ENCODE measurements at places on chromosomes 2 and 18.

DNA sequence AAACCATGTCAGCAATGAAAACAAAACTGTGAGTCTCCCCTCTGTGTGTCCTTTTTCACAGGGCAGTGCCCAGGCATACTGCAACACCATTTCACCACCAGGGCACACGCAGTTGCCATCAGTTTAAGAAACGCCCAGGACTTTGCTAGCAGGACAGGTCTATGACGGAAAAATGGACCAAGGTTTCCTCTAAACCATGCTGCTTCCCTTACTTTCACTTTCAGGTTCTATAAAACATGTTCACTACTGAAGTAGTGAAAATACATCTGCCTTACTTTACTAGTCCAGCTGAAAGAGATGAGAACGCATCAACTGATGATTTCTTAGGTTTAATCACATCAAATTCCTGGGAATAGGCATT lies 110.5 kb downstream of the TCF4 start:
- DNase-seq = no peak

DNA sequence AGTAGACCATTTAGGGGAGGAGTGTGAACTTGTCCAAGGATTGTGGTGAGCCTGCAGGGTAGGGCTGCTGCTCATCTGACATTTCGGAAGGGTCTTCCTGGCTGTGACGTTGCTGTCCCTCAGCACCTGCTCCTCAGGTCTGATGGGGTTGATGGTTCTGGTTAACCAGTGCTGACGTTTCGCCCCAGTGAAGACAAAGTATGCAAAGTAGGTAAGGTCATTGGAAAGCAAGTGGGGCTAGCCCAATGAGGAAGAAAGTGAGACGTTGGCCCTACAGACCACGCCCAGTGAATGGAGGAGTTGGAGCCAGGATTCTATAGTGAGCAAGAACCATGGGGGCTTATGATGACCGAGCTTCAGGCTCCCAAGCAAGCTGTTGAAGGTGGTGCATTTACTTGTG lies 33.4 kb upstream of the ZNF396 start:
- no peak for DNase-seq

DNA sequence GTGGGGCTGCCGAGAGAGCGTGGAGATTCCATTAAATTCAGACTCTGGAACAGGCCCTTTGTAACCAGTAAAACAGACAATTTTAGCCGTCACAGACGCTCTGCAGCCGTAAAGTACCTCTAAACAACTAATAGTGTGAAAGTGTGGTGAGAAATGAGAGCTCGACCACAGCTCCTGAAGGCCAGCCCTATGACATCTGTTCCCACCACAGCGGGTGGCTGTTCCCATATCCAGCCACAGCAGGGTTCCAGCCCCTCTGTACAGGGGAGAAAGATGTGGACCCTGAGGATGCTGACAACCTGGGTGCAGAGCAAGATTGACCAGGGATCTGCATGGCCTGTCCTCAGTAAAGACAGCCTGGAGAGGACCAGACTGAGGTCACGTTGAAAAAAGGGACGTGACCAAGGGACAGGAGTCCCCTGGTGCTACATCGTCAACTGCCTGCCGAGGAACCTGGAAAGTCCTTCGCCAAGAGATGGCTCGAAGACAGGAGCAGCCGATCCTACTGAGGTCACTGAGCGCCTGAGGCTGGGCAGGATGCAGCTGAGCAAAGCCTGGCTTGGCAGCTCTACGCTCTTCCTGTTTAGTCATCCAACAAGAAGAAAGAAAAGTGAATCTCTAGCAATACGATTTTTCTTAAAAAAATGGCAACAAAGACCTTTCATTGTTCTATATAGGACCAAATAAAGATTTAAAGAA lies 831.7 kb downstream of the RNF144A start:
- no peak for DNase-seq

GRCh38 chr18:56509656-56510055 lies 128.7 kb downstream of the TXNL1 start:
- no peak for DNase-seq

GRCh38 chr2:149047118-149047517 lies 8.6 kb downstream of the LYPD6B start:
- no peak for DNase-seq

DNA sequence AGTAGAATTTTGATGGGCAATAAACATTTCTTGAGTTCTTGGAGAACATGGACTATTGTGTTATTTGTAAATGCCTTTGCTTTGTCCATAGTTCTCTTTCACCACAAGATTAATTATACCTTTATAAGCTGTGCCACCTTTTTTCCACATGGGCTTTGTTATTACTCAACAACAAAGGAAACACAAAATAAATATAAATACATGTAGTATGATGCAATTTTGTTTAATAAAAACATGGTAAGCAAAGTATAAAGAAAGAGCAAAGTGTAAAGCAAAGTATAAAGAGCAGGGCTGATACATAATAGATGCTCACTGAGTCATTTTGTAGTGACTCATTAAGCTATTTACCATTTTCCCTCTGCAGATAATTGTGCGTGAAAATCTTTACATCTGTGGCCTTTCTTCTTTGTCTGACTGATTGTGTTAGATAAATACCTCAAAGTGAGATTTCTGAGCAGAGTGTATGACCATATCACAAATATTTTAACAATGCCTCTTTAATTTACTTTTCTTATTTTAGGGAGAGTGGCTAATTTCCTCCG lies 80.9 kb downstream of the CERS6 start:
- DNase-seq = no peak

DNA sequence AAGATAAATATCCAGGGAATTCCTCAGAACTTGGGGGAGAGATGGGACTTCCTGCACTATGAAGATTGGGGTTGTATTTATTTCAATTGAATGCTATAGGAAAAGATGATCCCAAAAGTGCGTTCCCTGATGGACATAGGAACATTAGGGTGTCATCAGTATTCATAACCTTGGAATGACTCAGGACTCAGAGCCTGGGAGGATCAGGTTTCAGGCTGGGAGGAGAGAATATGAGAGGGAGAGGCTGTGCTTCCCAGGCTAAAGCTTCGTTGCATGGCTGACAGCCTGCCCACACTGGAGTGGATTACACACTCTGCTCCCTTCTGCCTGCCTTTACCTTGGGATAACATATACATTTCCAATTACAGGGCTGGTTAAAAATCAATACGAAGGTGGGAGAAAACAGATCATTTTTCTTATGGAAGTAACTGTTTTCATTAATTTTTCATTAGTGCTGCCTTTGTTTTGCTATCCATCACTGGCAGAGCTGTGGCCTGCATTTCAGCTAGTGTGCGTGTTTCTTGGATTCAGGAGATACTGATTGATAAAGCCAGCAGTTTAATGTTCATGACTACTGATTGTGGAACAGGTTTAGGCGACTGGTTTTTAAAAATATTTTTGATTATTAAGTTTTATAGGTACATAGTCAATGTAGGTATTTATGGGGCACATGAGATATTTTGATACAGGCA lies 118.7 kb downstream of the KCTD1 start:
- no peak for DNase-seq

DNA sequence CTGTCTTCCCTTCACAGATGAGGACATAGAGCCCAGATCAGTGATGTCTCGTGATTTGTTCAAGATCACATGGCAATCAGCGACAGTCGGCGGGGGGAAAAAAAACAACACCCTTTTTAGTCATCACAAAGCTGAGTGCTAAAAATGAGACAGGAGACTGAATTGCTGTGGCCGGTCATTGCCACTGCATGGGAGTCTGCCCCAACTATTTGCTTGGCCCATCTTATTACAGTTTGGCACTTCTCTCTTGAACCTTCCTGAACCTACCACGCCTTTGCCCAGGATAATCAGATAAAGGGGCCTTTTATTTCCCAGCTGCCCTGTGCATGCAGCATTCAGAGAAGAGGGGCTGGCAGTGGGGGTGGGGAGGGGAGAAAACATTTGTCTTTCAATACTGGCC lies 42.7 kb downstream of the SETBP1 start:
- no peak for DNase-seq

- no peak for DNase-seq
Measured at GRCh38 chr2:186757009-186757408, 63.1 kb downstream of the FAM171B start.

DNA sequence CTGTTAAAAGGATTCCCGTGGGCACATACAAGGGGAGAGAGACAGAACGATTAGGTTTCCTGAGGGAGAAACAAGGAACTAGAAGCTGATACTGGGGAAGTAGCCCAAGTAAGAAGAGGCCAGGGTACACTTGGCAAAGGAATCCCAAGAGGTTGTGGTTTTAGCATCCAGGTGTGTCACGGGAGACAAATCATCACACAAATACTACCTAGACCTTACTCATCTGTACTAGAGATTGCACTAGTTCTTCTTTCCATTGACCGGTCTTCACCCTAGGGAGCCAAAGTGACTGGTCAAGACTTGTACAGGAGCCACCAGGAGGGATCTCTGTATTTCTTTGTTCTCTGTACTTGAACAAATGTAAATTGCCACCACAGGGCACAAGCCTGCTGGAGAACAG lies 14.2 kb upstream of the NR4A2 start:
- no peak for DNase-seq

DNA sequence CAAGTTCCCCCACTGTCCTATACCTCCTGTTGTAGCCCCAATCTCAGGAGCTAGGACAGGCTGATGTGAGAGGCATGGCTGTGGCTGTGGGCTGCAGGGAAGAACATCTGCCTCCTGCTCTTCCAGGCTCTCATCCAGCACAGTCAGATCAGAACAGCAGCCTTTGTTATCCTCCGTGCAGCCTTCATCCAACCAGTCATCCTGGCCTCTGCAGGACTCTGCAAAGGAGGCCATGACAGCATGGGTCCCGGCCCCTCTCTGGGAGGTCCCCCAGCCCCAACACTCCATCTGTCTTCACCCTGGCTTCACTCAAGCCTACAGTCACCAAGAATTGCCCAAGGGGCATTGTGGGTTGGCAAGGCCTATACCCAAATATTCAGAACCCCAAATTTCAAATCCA lies 223.2 kb upstream of the COPS8 start:
- DNase-seq = no peak

DNA sequence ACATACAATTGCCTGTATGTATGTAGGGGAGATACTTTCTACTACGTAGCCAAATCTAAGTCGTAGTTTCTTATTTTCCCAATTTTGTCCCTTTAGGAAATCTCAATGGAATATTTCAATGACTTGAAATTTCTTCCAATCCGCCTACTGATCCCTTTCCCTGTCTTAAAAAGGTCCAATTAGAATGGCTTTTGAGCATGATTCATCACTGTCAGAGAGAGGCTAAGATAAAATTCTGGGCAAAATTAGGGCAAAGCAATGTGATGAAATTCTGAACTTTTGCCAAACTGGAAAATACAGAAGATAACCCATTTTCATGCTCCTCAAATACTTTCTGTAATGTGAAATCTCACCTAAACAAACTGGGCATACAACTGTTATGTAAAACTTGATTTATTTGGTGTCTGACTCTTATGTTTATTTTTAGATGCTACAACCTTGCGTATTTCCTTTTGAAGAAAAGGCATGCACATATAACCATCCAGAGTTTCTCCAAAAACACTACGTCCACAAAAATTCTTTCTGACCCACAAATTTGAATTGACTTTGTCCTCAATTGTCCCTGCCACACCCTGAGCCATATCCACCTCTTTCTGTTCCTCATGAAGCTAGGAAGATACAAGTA lies 147.1 kb downstream of the IKZF2 start:
- DNase-seq = no peak

GRCh38 chr2:20145497-20146193 lies 79.3 kb downstream of the SDC1 start:
- DNase-seq = no peak

DNA sequence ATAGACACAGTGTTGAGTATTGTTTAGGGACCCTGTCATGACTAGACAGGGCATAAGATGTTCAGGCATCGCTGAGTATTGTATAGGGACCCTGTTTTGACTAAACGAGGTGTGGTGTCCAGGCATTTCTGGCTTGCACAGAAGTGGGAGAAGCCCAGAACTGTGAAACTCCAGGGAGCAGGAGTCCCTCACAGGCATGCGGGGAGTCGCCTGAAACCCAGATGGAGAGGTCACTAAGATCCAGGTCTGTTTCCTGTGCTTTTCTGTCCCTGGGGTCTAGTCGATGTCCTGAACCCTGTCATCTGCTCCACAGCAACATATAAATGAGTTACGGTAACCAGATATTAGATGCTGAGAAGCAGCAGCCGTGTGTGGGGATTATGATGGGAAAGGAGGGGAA lies 469.0 kb upstream of the SALL3 start:
- no peak for DNase-seq
